Osteoblast (primary cell): ENCODE measurements at places on chromosomes 2 and 18. TPM values are rescaled to one million over a fixed set of nuclear protein-coding genes. Genes with fewer than 3 reads are reported as not detected.

GRCh38 chr2:58045580-58046334 lies 849 bp upstream of the VRK2 start:
- DNase-seq = no peak

PAIP2B gene
- total RNA-seq = 0.36 and 0.59 TPM in 2 replicates

ANKRD23 gene
- total RNA-seq = 1.8 and 2.1 TPM in 2 replicates

FOXD4L1 gene
- under 0.01 and 0.29 TPM in 2 replicates for total RNA-seq

DNA sequence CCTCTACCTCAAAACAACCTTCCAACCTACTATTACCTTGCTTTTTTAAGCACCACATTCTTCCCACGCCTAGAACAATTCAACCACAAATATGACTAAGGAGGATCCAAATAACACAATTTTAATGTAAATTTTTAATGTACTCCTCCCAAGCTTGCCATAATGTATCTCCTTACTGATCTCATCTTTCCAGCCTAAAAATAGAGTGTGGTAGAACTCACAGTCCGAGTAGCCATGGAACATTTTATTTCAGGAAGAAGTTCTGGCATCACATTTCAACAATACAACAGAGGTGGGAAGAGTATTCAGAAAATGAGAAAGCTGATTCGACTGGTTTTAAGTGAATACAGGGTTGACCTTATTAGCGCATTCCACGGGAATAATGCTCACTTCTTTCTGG lies 15.4 kb downstream of the FEZ2 start:
- no peak for DNase-seq

PLGLB1 gene
- 1.8 and 2.9 TPM in 2 replicates for total RNA-seq

DNA sequence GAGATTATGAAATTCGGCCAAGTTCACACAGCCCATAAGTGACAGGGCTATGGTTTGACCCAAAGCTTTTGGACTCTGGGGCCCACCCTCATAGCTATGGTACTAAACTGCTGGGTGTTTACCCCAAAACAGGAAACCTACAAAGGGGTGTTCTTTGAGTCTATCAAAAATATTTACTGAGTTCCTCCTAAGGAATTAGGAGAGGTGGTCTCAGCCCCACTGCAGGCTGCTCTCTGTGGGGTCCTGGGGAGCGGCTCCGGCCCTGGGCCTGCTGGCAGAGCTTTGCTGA lies 45.5 kb downstream of the SDC1 start:
- no peak for DNase-seq
